ENCODE measurements at places on chromosomes 4 and X.

DNA sequence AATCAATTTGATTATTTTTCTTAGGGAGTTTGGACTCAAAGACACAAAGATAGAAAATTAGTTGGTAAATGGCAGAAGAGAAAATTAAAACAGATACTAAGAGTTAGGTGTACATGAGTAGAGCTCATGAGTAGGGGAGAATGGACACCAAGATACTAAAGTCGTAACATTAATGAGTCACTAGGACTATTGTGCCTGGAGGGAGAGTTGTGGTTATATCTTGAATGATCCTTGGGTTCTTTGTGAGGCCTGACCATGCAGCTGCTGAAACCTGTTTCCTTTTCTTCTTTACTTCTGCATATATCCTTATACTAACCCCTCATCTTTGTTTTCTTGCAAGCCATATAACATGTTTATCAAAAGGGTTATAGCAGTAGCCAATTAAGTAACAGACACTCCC is 532.8 kb downstream of the RPA4 start:
- no peak for DNase-seq

DNA sequence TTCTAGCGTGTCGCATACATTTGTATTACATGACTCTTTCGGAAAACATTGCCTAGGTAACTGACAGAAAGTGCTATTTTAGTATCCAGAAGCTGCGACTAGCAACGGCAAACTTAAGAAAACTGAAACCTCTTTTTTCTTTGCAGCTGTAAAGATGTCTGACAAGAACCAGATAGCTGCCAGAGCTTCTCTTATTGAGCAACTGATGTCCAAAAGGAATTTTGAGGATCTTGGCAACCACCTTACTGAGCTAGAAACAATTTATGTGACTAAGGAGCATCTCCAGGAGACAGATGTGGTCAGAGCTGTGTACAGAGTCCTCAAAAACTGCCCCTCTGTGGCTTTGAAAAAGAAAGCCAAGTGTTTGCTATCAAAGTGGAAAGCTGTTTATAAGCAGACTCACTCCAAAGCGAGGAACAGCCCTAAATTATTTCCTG is 9.4 kb downstream of the TCEANC start:
- DNase-seq, result peak; percentile 69

DNA sequence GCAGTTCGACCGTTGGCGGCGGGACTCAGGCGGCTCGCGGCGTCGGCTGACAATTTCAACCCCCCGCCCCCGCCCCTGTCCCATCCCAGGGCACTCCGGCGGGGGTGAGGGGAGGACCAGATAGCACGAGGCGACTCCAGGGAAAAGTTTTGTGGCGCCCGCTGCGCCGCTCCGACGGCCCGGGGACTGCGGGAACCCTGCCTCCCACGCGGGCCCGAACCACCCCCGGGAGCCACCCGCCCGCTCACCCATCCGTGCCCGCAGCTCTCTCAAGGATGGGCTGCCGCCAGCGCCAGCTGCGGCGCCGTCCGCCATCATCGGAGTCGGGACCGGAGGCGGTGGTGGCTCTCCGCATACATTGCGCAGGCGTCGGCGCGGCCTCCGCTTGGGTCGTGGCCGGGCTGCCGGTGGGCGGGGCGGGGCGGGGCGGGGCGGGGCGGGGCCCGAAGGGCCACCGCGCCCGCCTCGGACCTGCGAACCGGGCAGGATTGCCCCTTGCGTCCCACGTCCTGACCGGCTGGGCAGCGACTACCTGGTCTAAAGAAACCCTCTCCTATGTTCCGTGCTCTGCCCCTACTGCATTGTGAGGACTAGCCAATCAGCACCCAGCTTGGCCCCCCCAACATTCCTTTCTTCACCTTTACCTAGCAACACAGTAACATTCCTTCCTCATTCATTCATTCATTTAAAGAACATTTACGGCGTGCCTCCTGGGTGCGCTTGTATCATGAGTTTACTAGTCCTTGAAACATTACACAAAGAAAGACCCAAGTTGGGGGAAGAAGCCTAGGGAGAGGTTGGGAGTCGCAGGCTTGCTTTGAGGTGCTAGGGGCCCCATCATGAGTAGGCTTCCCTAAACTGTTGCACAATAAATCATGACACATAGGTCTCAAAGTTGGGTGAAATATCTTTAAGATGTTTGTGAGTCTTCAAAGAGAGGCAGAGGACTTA is at the start of gene MAP7D3:
MAP7D3 (minus strand) TSS at position 360 of the 951 bp plus-strand sequence; CDS start at position 318, 42 bp downstream.
- DNase-seq, result peak; percentile 71

- no peak for DNase-seq
Observed at GRCh38 chr4:122555216-122555615, 65.7 kb downstream of the IL21 start.

DNA sequence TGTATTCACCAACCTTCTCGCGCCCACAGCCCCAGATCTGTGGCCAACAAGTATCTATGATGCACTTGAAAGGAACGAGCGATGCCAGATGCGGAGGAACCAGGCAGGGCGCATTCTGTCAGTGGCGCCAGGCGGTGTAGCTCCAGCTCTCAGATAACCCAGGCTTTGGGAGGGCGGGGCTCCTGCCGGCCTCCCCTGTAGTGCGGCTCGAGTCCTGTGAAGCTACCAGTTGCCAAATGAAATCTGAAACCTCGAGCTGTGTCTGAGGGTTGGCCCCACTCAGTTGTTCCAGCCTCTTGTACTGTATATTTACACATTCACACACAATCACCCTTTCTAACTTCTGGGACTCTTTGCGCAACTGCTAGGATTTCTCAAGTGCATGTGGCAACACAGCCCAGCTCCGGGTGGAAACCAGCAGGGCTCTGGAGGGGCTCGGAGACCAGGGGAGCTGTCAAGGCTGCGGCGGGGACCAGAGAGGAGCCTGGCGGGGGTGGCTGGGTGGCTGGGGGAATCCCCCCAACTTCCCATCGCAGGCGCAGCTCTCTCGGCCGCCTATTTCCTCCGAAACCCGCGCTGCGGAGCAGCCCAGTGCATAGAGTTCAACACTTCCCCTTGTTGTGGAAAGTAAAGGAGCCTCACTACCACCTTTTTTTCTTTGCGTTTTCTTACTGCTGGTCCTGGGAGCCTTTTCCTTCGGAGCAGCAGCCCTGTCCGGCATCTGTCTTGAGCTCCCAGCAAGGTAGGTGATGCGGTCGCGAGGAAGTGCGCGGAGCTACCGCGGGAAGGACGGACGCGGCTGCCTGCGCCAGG is at the start of gene ARHGAP24:
ARHGAP24 (plus strand) TSS at position 333 of the 813 bp plus-strand sequence.
- DNase-seq, result peak; percentile 98

DNA sequence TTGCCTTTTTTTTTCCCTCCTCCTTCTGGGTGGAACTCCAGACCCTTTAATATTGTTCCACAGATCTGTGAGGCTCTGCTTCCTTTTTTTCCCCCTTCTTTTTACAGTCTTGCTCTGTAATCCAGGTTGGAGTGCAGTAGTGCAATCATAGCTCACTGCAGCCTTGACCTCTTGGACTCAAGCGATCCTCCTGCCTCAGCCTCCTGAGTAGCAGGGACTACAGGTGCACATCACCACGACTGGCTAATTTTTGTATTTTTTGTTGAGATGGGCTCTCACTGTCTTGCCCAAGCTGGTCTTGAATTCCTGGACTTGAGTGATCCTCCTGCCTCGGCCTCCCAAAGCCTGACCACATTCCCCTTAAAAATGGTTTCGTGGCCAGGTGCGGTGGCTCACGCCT is 26.8 kb downstream of the NSD2 start:
- DNase-seq, result no peak

- DNase-seq, result no peak
Observed at GRCh38 chr4:27245216-27245615, 384.6 kb downstream of the STIM2 start.

DNA sequence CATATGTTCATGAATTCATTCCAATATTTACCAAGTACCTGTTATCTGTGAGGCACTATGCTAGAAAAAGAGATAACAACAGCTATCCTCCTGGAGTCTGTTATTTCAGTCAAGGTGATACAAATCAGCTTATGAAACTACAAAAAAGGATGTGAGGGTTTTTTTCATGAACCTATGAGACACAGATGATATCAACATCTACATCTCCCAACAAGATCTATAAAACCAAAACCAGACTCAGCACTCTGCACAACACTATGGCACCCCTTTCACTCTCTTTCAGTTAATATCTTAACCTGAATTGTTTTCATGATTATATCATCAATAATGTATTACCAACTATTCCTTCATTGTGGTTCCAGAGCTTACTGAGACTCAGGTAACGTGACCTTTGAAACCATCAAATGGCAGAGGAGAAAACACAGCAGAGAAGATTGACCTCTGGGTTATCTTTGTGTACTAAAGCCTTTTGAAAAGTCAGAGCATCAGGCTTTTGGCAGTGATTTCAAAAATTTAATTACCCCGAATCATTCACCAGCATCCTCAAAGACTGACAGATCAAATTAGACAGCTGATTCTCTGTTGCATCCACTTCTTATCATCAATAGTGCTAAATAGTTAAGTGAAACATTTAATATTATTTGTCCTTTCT is 244.6 kb upstream of the FTHL17 start:
- DNase-seq, result no peak

GRCh38 chrX:13338996-13339515 is 19.2 kb upstream of the ATXN3L start:
- DNase-seq, result no peak

GRCh38 chr4:22196551-22196950 is 248.0 kb upstream of the KCNIP4 start:
- no peak for DNase-seq

DNA sequence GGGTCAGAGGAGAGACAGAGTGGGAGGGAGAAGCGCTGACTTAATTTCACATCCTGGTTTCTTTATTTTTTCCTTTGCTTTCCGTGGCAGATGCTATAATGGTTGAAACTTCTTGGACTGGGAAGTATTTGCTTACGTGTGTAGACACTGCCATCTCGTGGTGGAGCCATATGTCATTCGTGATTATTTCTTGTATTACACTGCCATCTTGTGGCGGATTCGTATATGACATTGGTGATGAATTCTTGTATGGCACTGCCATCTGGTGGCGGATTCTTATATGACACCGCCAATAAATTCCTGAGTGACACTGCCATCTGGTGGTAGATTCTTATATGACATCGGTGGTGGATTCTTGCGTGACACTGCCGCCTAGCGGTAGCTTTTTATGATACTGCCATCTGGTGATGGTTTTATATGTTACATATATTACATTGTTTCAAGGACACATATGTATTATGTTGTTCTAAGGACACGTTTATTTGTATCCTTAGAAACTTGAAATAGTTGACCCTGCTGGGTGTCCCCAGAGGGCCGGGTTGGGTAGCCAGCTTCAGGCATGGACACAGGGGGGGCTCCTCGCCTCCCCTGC is 37.3 kb upstream of the CLCN4 start:
- peak; percentile 82 for DNase-seq

DNA sequence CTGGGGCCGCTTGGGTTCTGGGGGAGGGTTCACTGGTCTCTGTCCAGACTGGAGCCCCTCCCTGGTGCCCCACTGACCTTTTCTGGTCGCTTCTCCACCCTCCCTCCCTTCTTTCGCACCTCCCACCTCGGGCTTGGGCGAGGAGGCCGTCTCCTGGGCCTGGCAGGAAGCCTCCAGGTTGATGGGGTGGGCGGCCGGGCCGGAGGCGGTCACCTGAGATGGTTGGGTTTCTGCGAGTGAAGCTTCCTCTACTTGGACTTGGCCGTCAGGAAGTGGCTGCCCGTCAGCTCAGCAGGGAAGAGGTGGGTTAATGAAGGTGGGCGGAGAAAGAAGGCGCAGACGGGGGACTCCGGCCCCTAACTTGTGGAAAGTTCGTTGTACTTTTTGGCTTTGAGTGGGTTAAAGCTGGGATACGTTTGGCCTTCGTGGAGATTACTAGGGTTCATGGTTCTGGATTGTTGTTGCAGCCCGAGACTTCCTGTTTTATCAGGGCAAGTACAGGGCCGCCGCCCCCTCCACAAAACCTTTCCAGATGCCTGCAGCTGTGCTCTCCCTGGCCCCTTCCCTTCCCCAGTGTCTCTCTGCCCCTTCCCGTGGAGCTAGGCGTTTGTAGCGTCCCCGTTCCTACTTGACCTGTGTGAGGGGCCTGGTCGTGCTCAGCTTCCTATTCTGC is 1.2 kb downstream of the AKAP17A start:
- DNase-seq, result peak; percentile 38

DNA sequence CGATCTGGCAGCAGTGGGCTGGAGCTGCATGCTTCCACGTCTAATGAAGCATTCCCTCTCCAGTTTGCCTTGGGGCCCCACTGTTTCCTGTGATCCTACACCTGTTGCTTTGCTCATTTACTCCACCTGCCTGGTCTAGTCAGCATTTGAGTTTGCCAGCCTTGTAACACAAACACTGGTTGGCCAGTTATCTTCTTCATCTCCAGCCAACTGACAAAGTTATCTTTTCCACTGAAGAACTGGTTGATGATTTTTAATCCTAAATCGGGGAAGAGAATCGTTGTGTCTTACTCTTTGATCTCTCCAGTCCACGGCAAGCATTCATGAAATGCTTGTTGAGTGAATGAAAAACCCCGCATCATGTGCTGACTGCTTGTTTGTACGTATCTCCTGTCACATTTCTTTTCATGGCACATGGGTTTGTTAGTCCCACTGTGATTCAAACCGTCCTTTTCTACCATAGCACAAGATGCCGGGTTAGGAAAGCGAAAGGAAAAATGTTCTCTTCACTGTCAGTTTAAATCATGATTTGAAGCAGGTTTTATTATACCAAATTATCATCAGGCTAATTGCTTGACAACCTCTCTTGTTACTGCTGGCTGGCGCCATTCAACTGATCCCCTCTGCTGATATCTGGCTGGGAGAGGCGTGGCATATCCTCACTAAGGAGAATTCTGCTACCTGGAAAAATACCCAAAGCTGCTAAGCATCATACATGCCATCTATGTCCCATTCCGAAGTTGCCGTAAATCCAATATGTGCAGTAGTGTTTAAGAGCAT is 144.8 kb downstream of the SHROOM3 start:
- peak; percentile 55 for DNase-seq

DNA sequence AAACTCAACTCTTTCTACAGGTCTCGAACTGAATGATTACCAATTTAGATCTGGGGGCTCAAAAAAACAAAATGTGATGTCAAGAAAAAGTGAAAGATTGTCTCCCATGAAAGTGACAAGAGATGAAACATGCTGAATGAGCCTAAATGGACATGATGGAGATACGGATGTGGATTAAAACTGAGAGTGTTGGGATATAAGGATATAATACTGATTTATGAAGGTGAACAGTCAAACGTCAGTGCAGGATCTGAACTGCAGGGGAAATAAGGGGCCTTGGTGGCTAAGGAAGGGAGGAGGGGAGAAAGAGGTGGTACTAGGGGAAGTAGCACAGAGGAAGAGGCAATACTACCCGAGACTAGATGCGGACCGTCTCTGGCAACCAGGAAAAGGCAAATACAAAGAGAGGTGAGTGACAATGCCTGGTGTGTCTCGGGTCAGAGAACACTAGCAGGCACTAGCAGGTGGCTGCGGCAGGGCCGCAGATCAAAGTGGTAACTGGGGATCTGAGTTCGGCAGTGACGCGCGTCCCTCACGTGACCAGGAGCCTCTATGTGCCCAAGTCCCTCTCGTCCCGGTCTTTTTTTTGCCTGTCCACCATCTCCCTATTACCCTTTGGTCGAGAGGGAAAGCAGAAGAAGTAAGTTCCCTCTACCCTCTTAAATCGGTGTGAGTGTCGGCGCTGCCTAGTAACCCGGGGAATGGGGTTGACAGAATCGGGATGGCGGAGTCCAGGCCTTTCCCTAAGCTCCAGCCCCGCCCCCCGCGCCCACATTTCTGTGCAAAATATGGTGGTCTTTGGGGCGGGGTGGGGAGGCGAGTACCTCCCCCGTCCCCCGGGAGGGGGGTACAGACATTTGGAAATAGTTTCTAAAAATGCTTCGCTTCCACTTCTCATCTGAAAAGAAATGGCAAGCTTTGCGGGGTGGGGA is at the start of gene TCEAL1:
TCEAL1 (plus strand) TSS at position 590 of the 932 bp plus-strand sequence. CDS start 942 bp downstream, outside the sequence.
- peak; percentile 82 for DNase-seq
